ENCODE measurements at places on chromosomes 1 and 21.

DNA sequence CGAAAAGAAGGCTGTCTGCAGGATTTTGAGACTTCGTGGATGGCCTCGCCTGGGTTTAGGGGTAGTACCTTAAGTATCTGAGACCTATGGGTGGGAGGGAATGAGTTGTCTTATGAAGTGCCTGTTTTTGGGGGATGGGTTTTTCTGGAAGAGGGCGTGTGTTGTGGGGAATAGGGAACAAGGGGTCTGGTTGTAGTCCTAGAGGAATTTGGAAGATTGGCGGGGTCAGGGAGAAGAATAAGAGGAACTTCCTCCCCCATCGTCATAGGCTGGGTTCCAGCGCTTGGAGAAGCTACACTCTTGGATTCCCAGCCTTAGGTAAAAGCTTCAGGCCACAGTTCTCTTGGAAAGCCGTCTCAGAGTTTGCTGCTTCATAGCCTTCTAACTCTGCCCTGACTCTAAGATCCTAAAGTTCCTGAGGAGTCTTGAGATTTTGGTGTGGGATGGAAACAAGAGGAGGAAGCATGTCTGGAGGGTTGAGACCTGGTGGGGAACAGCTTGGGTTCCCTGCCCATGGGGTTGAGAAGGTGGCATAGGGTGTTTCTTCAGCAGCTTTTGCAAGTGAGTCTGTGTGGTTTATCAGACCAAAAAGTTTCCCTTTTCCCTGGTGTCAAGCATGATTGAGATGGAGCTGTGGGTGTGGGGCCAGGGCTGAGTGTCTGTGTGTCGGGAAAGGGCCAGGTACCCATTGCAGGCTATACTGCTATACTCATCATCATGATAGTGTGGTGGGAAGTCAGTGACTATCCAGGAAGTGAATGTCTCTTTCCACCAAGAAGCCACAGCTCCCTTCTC lies 1.8 kb downstream of the VANGL2 start:
- DNase-seq, result no peak

DNA sequence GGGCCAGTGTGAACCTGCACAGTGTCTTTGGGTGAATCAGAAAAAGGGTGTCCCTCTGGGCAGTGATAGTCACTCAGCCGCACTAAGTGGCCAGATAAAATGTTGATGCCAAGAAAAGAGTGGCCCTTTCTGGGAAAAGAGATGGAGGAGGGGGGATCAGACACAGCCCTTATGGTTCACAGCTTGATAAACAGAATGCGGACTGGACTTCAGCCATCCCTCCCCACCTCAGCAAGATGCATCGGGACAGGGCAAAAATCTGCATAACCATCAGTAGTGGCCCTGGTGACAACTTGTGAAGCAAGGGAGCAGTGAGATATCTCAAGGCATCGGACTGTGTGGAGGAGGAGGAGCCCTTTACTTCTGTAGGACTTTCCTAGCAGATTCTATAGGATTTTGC lies 353.8 kb upstream of the PLXNA2 start:
- no peak for DNase-seq

- DNase-seq, result no peak
Observed at GRCh38 chr1:225155555-225155954, 226.1 kb downstream of the DNAH14 start.

- no peak for DNase-seq
Observed at GRCh38 chr1:181206979-181207790, 118.7 kb downstream of the IER5 start.

DNA sequence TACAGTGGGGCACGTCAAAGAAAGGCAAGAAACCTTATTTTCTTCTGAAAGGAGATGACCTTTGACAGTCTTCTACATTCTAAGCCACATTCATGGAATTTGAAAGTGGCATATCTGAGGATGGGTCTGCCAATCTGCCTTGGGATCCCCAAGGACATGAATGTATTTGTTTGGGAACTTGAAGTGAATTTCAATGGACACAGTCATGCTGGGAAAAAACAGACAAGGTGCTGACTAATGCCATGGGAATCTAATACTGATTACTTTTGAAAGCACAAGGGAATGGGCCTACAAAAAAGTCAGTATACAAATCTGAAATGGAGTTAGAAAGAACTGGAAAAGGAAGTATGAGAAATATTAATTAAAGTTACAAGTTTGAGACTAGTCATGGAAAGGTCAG lies 128.8 kb downstream of the KCNJ6 start:
- no peak for DNase-seq

GRCh38 chr21:37195059-37195458 lies 72.1 kb downstream of the VPS26C start:
- DNase-seq, result no peak

DNA sequence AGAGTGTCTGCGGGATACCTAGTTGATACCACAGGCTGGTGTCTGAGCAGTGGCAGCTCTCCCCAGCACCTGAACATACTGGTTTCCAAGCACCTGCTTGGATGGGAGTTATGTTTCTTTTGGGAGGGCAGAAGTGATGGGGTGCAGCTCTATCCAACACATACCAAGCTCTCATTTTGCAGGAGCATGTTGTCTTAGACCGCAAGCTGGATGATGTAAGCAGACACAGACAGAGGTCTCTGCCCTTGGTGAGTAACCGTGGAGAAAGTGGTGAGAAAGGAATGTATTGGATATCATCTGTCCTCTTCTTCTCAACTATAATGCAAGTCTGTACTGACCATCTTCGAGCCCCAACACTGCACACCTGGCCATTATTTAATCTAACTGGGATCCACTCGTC lies 37.4 kb downstream of the ZNF496 start:
- DNase-seq, result no peak

GRCh38 chr1:247373721-247374141 lies 42.1 kb upstream of the ZNF496 start:
- peak; percentile 17 for DNase-seq

GRCh38 chr1:31584869-31585735 lies 8.8 kb downstream of the TINAGL1 start:
- no peak for DNase-seq

DNA sequence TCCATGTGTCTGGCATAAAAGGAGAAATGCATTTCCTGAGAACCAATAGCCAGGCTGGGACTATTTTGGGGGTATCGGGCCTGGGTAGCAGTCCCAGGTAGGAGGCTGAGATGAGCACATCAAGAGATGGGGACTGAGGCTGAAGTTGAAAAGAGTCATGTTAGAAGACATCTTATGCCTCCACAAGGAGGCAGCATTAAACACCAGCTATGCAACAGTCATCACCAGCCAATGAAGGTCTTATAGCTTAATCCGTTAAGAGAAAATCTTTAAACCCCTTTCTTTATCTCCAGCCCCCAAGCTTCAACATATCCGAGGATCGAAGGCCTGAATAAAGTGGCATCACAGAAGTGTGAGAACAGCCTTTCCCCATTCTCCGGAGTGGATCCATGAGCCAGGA lies 640.7 kb upstream of the PTBP2 start:
- no peak for DNase-seq

DNA sequence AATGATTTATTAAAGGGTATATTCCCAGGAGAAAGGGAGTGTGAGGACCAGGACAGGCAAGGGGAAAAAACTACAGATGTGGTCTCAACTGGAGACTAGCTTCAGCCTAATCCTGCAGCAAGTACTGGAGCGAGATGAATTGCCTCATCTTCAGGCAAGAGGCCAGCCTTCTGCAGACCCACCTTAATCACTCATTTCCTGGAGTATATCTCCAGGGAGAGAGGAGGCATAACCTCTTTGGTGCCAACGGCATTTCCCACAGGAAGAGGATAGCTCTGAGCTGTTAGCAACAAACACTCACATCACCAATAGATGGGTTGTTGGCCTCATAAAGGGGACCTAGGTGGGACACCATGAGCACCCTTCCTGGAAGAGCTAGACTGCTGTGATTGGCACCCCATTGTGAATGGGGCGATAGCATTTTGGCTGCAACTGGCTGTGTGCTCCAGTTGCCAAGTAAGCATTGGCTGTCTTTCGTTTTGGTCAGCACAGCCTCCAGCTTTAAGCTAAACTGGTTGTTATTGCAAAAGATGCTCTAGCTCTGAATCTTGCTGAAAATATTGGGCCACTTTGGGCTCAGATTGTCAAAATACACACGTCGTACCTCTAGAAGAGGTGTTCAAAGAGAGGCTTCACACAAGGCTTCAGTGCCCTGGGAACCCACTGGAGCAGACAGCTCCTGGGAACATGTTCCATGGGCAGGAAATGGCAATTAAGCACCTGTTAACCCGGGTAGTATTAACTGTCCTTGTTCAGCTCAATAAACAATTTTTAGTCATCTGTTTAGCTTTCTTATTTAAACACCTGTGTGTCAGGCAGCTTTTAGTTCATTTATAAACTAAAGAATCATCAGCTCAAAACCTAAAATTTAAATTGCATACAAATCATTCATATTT lies 314.8 kb upstream of the C1orf87 start:
- DNase-seq, result no peak

- no peak for DNase-seq
Observed at GRCh38 chr21:42760951-42761751, 107.7 kb downstream of the PDE9A start.

GRCh38 chr21:33206771-33207281 lies 22.9 kb upstream of the IFNAR2 start:
- DNase-seq, result no peak

DNA sequence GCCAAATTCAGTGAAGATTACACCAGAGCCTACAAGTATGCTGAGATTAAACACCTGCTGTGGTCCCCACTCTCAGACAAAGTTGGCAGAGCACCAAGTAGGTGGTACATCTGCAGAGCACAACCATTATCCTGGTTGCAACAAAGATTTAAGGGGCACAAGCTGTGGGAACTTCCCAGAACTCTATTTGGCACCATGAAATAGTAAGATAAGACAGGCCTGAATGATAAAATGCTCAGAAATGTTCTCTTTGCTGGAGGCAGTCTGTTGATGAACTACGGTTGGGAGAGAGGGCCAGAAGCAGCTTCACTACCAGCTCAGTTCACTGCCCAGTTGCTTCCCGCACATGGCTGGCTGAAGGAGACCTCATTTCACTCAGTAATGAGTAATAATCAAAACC lies 19.9 kb downstream of the RPL5 start:
- DNase-seq, result no peak

- DNase-seq, result no peak
Observed at GRCh38 chr1:155729031-155729898, 40.4 kb downstream of the DAP3 start.

DNA sequence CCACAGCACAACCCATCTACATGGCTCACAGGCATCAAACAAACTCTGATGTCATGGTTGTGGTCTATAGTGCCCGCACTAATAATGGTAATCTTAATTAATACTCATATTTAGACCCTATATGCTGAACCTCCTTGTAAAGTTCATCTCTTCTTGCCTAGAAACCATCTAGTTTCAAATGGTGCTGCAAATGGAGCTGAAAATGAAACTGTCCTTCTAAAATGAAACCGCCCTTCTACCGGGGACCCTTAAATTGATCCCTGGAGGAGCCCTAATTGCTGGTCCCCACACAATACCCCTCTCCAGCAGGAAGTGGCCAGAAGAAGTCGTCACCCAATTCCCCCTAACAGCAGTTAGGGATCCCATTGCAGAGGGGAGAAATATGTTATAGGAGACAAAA lies 612.6 kb downstream of the MRPL39 start:
- DNase-seq, result no peak

GRCh38 chr1:7040969-7041695 lies 255.9 kb downstream of the CAMTA1 start:
- DNase-seq, result no peak

- no peak for DNase-seq
Observed at GRCh38 chr1:94614996-94615395, 73.4 kb upstream of the F3 start.

DNA sequence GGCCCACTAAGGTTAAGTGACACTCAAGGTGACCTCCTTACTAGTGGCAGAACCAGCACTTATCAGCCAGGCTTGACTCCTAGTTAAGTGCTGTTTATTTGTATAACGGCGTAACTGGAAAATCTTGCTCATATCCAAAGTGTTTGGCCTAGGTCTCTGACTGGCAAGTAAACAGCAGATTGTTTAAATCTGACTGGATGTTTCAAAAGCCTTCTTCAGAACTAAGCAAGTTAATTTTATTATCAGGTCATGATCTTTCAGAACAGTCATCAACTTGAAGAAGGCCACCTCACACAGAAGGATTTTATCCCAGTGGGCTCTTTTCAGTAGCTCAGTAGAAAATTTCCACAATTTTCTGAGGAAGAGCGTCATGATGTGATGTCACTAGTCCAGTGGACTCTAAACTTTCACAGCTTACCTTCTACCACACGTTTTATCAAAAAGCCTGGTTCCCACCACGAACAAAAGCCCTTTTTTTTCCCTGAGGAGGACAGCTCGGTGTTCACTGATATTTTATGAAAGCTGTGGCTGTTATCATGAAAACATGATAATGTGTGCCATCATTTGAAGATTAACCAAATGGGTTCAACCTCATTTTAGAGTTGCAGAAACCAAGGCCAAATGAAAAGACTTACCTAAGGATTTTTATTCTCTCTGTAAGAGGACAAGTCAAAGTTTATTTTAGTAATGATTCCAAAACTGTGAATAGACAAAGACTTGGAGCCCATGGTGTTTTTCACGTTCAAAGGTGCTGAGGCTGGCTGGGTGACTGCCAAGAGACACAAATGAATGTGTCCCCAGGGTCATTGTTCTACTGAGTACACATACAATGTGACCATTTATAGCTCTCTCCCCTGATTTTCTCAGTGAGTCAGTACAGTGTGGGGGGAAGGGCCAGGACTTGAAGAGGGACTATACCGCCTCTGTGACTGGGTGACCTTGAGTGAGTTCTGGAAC lies 9.1 kb downstream of the SGIP1 start:
- no peak for DNase-seq

- no peak for DNase-seq
Observed at GRCh38 chr1:185733818-185734735, at the start of gene HMCN1. TSS of gene HMCN1 (plus strand) at chr1:185734391. CDS start at chr1:185734780, 389 bp downstream.

DNA sequence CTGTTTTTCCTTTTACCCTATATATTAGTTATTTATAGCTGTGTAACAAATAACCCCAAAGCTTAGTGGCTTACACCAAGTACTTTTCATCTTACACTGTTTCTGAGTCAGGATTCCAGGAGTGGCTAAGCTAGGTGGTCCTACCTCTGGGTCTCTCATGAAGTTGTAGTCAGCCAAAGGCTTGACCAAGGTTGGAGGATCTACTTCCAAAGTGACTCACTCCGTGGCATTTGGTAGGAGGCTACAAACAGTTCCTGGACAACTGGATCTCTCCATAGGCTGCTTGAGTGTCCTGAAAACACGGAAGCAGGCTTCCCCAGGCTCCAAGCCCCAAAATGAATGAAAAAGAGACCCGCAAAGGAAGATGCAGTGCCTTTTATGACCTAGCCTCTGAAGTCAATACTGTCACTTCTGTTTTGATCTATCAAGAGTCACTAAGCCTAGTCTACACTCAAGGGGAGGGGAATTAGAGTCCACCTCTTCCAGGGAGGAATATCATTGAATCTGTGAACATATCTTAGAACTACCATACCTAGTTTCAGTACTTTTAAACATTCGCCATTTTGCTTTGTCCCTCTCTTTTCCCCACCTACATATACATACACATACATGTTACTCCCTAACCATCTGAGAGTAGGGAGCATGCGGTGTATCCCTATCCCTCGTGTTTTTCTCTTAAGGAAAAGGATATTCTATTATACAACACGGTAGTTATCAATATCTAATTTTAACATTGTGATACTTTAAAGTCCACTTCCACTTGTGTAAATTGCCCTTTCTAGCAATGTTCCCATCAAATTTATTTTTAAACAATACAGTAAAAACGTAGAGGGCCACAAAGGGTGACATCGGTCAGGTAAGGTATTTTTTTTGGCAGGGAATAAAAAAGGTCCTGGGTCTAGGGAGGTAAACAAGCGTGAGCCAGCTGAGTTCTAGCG lies 67.2 kb downstream of the SLC35A3 start:
- no peak for DNase-seq
